Hematopoietic multipotent progenitor cell treated with erythropoietin and hydrocortisone succinate and interleukin-3 and kit ligand, for 15 days (in vitro differentiated cells): ENCODE measurements at places on chromosomes 12 and 14.
A peak's percentile ranks its signal among the peaks of the same experiment; 100 is the strongest.

DNA sequence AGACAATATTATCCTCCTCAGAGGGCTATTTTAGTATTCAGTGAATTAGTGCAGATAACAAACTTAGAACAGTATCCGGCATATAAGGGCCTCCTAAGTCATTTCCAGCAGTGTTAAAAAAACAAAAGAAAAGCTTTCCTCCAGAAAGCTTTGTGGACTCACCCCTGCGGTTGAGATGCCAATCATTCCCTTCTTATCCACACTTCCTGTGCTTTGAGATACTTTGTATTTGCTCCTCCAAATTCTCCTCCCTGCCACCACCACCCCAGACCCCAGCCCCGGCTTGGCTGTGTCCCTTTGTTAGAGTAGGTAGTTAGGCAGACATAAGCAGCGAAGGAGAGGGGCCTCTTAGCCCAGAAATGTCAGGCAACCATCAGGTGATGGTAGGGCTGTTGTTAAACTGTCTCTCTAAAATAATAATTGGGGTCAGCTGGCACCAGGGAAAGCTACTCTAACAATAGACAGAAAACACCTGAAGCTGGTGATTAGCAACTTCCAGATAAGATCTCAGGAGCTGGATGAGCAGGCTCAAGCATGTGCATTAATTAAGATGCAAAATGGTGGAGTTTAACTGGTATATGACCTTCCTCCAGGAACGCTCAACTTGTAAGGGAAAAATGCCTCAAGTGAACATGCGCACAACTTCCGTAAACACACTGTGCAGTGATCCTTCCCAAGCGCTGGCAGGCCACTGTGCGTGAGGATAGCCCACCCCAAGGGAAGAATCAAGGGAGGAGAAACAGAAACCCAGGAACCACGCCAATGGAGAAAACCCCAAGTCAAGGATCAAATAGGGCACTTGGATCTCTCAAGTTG, 152.1 kb upstream of the EEA1 start:
- DNase-seq = no peak

GRCh38 chr12:50055831-50056638, 1.4 kb upstream of the ASIC1 start:
- peak; percentile 66 for DNase-seq

DNA sequence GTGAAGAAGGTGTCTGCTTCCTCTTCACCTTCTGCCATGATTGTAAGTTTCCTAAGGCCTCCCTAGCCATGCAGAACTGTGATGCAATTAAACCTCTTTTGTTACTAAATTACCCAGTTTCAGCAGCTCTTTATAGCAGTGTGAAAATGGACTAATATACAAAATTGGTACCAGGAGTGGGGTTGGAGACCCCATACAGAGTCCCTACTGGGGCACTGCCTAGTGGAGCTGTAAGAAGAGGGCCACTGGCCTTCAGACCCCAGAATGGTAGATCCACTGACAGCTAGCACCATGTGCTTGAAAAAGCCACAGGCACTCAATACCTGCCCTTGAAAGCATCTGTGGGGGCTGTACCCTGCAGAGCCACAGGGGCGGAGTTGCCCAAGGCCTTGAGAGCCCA, 44.8 kb upstream of the CRADD start:
- no peak for DNase-seq

- DNase-seq = no peak
These were observed 745 bp upstream of the NAA30 start for GRCh38 chr14:57389646-57390036.

GRCh38 chr12:29754235-29755189, 29.2 kb downstream of the TMTC1 start:
- no peak for DNase-seq

DNA sequence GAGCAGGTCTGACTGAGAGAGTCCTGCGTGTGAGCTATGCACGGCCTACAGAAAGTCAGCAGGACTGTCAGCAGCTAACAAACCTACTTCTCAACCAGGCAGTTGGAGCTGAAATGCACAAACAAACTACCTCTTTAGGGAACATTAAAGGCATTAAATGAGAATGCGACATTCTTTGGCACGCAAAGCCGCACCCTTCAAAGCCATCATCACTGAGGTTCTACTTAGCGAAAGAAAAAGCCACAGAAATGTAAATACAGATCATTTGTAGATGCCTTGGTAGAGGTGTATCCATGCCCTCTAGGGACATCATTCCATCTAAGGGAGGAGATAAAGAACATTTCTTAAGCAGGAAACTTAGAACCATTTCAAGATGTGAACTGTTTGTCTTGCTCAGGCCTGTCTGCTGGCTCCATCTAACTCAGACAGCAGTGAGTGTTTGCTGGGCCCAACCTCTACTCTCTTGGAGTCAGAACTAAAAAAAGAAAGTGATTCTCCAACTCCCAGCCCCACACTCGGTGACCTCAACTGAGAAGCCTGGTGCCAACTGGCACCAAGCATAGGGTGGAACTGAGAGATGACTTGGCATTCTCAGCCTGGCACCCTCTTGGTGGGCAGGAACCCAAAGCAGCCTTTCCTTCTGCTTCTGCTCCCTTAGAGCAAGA, 63.5 kb upstream of the MBIP start:
- no peak for DNase-seq

DNA sequence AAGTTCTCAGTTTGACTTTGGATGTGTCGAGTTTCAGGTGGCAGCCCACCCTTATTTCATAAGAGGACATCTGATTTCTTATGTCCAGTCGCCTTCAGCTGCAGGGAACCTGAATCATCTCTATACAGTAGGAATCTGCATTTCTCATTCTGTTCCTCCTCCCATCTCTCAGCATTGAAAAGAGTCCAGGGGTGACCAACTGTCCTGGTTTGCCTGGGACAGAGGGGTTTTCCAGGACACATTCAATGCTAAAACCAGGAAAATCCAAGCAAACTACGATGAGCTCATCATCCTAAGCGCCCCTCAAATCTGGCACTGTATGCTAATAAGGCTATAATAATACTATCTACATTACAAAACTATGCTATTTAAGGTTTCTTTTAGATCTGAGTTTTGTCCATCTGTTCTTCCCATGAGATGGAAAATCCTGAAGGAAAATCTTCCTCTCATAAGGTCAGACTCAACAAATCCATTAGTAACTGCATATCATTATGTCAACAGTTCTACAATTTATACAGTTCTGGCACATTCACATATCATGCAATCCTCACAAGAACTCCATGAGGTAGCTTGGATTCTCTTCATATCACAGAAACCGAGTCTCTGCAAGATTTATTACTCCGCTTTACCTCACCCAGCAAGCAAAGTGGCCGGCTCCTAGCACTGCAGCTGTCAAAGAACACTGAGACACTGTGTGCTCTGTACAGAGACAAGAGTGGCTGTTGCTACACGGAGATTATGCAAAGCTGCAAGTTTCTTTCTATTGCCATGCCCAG, 15.6 kb upstream of the CALM1 start:
- DNase-seq = no peak

DNA sequence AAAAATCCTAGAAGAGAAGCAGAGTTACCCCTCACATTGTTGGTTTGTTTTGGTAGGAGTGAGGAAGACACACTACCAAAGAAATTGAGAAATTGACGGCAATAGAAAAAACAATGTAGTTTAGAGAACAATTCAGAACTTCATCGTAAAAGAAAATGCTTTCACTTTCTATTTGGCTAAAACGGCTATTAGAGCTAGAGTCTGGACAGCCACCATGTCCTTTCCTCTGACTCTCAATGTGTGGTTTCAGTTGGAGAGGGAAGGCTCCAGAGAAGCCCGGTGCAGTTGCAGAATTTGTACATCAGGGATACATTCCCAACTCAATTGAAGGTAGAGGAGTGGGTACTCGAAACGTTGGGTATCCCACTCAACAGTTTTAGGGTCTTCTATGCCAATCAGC, 535.3 kb downstream of the GALC start:
- no peak for DNase-seq

GRCh38 chr14:98137131-98138025, 1134.6 kb downstream of the BCL11B start:
- no peak for DNase-seq

DNA sequence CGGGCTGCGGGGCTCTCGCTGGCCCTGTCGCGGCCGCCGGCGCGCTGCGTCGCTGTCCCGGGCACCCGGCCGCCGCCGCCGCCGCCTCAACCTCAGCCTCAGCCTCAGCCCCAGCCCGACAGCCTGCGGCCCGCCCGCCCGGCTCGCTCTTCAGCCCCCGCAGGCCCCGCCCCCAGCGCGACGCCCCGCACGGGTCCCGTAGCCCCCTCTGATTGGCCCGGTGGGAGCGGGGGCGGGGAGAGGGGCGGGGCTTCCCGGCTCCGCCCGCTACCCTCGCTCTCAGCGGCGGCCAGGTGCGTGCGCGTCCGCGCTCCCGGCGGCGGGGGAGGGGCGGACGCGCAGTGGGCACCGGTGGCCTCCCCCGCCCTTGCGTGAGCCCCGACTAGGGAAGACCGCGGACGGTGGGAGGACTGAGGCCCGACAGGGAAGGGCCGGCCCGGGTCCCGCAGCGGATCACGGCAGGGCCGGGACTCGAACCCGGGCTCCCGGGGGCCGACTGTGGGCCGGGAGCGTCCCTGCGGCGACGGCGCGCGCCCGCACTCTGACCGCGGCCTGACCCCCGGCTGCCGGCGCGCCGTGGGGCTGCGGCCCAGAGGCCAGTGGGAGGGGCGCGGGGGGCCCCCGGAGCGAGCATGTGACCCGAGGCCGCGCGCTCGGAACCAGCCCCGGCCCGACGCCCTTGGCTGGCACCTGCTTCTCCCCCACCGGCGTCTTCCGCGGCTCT, at the start of gene PPP1R13B:
Gene PPP1R13B, minus strand, starts transcription at position 125 of the 724 bp plus-strand sequence. CDS start 268 bp downstream, outside the sequence.
- peak; percentile 82 for DNase-seq

DNA sequence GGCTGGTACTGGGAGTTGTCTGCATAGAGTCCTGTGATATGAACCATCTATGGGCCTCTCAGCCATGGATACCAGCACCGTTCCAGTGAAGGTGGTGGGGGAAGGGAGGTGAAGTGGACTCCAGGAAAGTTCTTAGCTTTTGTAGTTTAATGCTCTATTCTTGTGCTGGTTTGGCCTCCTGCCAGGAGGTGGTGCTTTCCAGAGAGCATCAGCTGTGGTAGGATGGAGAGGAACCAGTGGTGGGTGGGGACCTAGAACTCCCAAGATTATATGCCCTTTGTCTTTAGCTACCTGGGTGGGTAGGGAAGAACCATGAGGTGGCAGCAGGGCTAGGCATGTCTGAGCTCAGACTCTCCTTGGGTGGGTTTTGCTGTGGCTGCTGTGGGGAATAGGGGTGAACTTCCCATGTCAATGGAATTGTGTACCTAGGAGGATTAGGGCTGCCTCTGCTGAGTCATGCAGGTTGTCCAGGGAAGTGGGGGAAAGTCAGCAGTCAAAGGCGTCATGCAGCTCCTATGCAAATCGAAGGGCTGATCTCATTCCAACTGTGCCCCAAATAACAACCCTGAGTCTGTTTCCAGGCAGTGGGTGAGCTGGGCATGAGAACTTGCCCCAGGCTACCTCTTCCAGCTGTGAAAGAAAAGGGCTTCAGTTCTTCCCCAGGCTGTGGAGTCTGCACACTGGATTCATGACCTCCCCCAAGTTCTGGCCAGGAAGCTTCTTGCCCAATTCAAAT, 14.2 kb downstream of the GZMH start:
- no peak for DNase-seq

GRCh38 chr14:85205875-85206274, 324.1 kb upstream of the FLRT2 start:
- DNase-seq = no peak

- DNase-seq = peak; percentile 65
These were observed 65.3 kb downstream of the IFT43 start for GRCh38 chr14:76050797-76051392.

GRCh38 chr12:8823565-8824300, 1.3 kb downstream of the A2ML1 start:
- DNase-seq = peak; percentile 67

DNA sequence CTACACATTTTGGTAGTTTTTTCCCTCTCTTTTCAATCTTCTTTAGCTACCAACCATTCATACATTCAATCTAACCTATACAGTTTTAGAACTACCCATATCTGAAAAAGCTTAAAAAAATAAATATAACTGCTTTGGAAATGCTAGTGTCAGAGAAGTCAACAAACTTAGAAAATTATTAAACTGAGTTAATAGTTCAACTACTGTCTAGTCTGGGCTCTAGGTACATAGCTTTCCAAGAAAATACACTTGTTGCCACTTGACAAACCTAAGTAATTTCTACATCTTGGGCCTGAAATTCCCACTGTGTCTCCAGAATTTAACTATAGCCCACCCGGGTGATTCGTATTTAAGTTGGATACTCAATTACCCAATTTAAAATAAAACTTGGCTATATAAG, 22.1 kb downstream of the GTF2A1 start:
- no peak for DNase-seq

DNA sequence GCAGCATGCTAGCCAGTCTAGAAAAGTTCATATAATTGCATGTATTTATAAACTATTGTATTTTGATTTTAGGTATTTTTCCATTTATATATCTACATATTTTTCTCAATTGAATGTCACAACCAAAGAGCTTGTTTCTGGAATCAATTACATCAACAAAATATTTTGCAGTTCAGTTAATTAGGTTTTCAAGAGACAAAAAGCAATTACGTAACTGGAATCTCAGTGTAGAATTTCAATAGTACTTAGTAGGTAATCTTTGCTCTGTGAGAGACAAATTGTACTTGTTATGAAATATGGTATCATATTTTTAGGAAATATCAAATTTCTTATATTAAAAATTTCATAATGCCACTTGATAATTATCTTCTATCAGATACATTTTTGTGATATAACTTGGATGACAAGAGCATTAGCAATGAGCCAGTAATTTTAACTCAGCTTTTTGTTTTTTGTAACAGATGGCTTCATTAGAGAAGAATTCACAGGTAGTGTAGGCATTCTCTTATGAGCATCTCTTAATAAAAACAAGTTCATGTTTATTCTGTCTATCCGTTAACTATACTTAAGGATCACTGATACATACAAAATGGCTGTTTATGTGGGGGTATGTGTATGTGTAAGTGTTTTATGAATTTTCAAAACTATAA, 774.7 kb downstream of the C12orf50 start:
- no peak for DNase-seq

DNA sequence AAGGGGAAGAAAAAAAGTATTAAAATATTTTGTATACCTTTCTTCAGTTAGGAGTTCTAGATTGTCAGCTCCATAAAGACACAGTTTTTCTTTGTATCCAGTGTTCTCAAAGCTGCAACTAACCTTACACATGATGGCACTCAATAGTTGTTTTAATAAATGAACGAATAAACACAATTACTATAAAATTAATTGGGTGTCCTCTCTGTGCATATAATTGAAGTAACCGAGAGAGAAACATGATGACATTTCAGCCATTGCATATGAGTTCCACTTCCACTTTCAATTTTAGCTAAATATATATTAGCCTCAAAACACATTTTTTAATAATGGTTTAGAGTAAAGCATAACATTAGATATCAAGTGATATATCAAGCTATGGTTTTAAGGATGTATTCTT, 671.2 kb downstream of the LRFN5 start:
- no peak for DNase-seq

- DNase-seq = peak; percentile 21
These were observed 98.2 kb downstream of the SNAPC1 start for GRCh38 chr14:61860294-61860918.

- no peak for DNase-seq
These were observed 122.7 kb downstream of the C12orf42 start for GRCh38 chr12:103373088-103373523.

GRCh38 chr14:61090432-61091216, 109.6 kb downstream of the SLC38A6 start:
- DNase-seq = no peak

- no peak for DNase-seq
These were observed 72.2 kb upstream of the RASSF3 start for GRCh38 chr12:64538121-64538520.

- no peak for DNase-seq
These were observed 29.8 kb upstream of the STRAP start for GRCh38 chr12:15852383-15852782.
